ENCODE measurements at places on chromosomes 12 and 14.

GRCh38 chr12:42502682-42503081, 86.9 kb downstream of the PRICKLE1 start:
- no peak for DNase-seq

DNA sequence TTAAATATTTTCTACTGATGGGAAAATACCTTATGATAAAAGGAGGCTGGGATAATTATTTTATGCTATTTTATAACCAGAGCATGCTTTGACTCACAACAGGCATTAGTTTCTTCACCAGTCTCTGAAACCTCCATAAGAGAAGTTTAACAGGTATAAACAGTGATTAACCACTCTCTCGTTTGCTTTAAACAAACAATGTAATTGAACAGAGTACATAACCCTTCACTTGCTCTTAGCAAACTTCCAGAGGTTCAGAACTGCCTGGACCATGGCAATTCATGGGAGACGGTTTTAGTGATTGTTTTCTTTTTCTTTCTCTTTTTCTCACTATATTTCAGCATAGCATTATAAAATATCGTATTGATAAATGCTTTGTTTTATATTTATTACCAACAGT, 35.3 kb downstream of the CFAP251 start:
- no peak for DNase-seq

DNA sequence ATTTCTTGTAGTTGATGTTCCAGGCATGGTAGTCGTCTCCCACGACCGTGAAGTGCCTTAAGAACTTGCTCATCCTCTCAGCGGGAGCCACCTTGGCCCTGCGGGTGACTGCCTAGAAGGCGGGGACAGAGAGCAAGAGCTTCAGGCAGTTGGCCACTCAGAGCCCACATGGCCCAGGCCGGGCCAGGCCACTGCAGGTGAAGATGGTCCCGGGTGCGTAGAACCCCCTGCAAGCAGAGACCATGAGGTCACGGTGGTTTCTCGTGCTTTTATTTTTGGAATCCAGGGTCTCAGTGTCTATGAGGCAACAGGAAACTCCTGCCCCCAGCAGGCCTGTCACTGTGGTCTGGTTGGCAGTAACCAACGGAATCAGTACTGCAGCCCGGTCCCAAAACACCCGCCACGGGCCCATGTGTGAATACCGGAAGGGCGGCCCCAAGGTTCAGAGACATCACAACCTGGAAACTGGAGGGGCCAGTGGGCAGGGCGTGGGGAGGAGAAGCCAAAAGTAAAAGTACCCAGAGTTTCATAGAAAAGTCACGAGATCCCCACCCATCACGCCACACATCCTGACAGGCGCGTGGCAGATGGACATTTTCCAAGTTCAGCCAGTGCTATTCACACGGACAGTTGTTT, 27.5 kb downstream of the HVCN1 start:
- no peak for DNase-seq

GRCh38 chr12:116352315-116352835, 74.9 kb upstream of the MED13L start:
- no peak for DNase-seq

- DNase-seq = no peak
These were observed 9.2 kb upstream of the CCDC196 start for GRCh38 chr14:66476964-66477363.

DNA sequence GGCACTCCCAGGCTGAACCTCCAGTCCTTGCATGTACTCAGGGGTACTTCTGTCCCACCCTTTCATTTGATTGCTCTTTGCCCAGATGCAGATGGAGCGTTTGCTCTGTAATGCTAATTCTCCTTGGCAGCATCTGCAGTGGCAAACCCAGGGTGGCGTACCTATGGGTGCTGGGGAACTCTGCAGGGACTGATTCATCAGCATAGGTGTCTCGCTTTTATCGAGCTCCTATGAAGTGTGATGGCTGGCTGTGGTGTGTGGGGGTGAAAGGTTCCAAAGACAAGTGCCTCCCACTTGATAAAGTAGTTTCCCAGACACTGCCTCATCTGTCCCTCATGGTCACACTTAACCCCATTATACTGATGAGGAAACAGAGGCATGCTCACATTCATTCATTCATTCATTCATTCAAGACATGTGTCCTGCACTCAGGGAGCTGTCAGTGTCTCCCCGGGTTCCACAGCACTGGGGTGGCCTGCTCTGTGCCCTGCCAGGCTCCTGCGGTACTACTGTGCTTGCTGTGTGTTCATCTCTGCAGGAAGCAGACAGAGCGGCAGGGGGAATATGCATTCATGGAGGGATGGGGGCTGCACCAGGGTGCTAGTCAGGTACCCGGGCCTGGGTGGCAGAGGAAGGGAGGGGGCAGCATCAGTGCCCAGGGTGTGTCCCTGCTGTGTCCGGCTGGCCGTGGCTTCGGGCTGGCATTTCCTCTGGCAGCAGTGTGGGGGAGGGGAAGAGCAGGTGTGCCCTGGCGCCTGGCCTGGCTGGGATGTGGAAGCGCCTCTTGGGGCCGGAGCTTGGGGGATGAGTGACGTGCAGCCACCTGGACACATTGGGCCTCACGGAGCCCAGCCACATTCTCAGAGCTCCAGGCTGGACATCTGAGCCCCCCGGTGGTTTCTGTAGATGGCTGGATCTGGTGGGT, 110.9 kb downstream of the TSPAN9 start:
- DNase-seq = no peak

- no peak for DNase-seq
These were observed 33.0 kb downstream of the PWP1 start for GRCh38 chr12:107718606-107719005.

GRCh38 chr14:31992011-31992447, 85.1 kb upstream of the ARHGAP5 start:
- no peak for DNase-seq

DNA sequence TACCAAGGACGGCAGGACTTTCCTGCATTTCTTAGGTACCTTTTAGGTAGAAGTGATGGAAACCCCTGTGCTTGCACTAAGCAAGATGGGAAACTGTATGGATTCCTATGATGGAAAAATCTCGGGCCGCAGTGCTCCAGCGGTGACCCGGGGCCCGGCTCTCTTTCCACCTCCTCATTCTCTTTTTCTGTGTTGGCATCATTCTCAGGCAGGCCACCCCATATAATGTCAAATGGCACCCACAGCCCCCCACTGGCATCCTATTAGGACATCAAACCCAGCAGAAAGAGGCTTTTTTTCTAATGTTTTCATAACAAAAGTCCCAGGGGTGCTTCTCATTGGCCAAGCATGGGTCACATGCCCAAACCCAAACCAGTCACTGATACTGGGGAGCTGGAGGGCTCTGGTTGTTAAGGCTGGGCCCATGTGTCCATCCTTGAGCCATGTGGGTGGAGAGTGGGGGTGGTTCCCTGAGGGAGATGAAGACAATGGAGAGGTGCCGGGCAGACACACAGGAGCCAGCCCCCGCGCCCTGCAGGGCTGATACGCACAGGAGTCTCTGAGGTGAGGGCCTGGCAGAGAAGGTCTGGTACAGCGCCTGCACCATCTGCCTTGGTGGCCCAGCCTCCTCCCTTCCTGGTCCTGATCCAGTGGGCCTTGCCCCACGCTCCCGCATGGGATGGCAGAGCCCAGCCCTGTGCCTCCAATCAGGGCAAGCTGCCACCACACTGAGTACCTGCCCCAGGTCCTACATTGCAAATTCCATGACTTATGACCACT, 142.1 kb downstream of the CALM1 start:
- DNase-seq = no peak

- DNase-seq = no peak
These were observed 14.7 kb downstream of the SUSD6 start for GRCh38 chr14:69626132-69626500.

- DNase-seq = no peak
These were observed 1.5 kb upstream of the PRPF40B start for GRCh38 chr12:49621651-49622500.

DNA sequence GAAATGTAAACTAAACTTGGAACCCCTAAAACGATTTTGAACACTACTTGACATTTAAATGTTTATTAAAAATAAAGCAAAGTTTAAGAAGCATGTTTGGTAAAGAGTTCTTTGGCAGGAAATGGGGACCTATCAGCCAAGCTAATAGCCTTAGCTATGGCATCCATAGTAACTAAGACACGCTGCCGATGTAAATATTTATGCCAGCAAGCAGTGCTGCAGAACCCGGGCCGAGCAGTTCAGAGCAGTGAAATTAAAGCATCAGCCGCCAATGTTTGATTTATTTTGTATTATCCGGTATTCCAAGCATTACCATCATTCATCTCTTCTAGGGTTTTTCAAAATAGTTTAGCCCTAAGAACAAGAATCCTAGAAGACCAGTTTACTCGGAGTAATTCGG, 61.6 kb downstream of the PPP2R5C start:
- no peak for DNase-seq

DNA sequence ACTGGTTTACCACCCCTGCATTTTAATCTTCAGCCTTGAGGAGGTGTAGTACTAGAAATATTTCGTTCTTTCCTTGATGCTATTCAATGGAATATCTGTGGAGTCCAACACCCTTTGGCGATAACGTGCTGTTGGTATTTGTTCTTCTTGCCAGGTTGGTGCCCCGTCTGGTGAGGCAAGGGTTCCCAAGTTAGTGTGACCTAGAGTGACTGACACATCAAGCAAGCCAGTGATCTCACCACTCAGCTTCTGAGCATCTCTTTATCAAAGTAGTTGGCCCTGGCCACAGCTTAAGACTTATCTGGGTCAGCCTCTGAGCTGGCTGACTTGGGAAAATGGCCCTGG, 60.2 kb downstream of the PLXNC1 start:
- no peak for DNase-seq

DNA sequence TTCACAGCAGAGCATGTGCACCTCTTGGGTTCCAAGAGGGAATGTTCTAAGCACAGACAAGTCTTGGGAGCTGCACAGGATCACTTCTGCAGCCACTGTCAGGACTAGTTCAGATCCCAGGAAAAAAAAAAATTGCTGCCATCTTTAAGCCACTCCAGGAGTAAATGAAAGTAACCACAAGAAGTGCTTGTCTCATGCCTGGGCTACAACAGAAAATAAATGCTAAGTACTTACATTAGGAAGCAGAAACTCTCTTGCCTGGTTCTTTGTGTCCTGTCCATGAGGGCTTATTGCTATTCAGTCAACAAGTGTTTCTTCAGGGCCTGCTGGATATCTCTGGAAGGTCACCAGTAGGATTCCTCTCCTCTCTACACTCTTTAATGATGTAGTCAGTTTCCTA, 176.1 kb downstream of the KTN1 start:
- DNase-seq = no peak

DNA sequence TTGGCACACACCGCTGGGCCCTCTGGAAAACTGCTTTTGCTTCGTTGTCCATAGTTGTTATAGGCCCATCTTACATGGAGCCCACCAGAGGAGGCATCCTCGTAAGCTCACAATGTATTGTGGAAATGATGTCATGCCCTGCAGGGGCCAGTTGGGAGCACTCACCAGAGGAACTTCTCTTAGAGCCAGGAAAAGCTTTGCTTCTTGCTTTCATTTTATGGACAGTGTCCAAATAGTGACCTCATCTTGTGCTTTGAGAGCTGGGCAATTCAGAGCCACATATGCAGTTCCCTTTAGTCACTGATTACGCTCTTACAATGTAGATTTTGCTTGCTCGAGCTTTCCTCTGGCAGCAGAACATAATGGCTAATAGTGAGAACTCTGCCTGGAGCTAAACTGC, 275.6 kb downstream of the AACS start:
- peak; percentile 64 for DNase-seq

DNA sequence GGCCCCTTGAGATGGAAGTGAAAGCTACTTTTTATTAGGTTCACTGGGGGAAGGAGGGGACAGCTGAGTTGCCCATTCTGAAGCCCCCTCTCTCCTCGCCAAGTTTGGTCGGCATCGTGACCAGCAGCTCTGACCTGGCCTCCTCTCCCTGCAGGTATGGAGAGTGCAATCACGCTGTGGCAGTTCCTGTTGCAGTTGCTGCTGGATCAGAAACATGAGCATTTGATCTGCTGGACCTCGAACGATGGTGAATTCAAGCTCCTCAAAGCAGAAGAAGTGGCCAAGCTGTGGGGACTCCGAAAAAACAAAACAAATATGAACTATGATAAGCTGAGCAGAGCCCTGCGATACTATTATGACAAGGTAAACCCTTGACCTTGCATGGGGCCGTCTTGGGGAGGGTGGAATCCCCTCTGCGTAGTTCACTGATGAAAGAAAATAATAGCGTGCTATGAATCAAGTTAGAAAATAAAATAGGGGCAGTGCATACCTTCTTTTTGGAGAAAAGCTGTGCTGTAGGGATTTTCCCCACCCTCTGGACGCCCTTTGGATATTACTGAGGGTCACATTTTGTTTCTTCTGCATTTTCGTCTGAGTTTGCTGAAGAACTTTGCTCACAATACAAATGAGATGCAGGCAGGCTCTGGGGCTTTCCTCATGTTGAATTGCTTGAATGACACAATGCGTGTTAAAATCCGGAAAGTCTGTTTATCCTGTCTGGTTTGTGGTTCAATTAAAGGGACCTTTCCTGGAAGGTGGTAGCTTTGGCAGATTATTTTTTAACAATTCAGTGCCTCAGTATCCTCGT, 29.4 kb downstream of the ELK3 start:
- no peak for DNase-seq

GRCh38 chr12:105233041-105233905, 2.7 kb downstream of the APPL2 start:
- no peak for DNase-seq

DNA sequence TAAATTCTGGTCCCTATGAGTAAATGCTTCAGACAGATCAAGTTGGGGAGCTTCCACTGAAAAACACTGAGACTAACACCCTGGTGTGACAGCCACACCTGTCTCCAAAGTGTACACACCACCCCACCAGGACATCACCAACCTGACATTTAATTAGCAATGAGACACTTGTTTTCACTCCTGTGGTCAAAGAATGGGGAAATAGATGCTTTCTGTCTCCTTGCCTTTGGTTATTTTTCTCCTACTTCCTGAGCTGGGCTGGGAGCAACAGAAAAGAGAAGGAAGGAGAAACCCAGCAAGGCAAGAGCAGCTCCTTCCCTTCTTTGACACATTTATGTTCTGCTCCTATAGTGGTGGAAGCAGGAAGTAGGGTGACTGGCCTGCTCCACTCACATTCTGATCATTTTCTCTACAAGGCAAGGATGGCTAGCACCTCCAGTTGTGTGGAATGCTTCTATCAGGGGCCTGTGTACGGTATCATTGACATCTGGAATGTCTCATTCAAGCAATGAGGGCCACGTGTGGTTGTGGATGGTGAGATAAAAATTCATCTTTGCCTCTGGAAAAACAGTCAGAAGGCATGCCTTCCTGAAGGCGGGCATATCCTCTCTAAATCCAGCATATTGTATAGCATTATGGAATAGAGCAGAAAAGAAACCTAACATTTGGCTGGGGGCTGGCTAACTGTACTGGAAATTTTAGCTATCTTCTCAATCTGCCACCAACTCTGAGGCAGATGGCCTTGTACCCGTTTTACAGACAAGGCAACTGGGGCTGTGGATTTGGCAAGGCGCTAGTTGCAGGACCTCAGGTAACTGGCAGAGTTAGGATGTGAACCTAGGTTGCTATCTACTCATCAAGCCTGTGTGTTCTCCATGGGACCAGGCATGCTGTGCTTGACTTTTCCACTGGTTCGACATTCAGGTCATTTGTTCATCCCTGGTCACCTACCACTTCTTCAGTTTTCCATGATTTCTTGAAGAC, 24.8 kb upstream of the LGALS3 start:
- DNase-seq = no peak
